Neural progenitor cell (in vitro differentiated cells): ENCODE measurements at places on chromosomes 13 and 19.

DNA sequence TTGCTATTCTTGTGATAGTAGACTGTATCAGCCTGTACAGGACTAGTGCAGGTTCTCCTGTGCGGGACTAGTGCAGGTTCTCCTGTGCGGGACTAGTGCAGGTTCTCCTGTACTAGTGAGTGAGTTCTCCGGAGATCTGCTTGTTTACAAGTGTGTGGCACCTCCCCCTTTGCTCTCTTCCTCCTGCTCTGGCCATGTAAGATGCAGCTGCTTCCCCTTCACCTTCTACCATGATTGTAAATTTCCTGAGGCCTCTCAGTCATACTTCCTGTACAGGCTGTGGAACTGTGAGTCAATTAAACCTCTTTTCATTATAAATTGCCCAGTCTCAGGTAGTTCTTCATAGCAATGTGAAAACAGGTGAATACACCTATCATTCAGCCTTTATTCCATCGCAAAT is 289.6 kb downstream of the TEX29 start:
- no peak overlapping the region for H3K27ac ChIP-seq
- no peak overlapping the region for H3K4me3 ChIP-seq
- no peaks in the 10 kb centered on the region for H3K27me3 ChIP-seq
- no peak for DNase-seq
- no peaks in the 10 kb centered on the region for H3K36me3 ChIP-seq
- no peaks in the 10 kb centered on the region for H3K4me1 ChIP-seq

GRCh38 chr13:43664700-43665191 is 122.0 kb downstream of the ENOX1 start:
- no peaks in the 10 kb centered on the region for H3K27me3 ChIP-seq
- peaks cover 69% of the 10 kb centered on the region for H3K4me1 ChIP-seq
- H3K4me3 ChIP-seq, result no peak overlapping the region
- DNase-seq, result peak; percentile 76

DNA sequence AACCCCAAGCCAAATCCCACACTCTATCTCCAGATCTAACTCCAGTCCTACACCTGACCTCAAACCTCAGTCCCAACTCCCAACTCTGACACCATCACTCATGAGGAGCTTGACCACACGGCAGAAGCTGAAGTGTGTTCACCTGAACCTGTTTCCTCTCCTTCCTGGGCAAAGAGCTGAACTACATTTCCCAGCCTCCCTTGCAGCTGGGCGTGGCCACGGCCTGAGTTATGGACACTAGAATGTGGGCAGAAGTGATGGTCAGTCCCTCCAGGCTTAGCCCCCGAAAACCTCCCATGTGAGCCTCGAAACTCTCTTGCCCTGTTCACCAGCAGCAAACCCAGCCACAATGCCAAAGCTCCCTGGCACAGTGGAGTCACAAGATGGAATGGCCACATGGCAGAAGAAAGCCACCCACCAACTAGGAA is 19.5 kb upstream of the MEIS3 start:
- DNase-seq, result no peak
- no peaks in the 10 kb centered on the region for H3K4me1 ChIP-seq
- H3K36me3 ChIP-seq, result no peaks in the 10 kb centered on the region
- no peak overlapping the region for H3K4me3 ChIP-seq
- H3K27ac ChIP-seq, result no peak overlapping the region

- no peaks in the 10 kb centered on the region for H3K27me3 ChIP-seq
- DNase-seq, result no peak
- no peaks in the 10 kb centered on the region for H3K4me1 ChIP-seq
- no peak overlapping the region for H3K27ac ChIP-seq
- H3K4me3 ChIP-seq, result no peak overlapping the region
Observed at GRCh38 chr19:15893477-15893876, 4.4 kb downstream of the CYP4F2 start.

DNA sequence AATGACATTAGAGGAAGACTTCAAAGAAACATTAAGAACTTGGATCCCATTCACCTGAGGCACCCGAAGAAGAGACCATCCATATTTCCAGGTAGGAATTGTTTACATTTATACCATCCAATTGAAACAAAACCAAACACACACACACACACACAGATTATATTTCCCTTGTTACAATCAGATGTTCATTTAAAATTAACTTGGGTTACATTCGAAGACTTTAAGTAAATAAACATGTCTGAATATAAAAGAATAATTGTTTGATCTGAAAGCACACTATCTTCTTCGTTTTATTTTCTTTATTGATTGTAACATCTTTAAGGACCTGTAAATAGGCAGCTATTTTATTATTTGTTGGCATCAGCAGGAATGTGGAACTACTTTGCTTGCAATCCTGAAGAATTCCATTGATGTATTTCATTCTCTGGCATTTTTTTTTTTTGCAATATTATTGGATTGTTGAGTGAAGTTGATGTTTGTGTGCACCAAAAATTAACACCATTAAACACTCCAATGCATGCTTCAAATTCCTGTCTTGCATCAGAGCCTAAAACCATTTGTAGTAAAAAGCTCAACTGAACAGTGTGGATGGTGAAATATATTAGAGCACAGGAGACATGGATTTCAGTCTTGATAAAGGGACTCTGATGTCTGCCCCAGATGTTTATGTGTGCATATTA is 85.3 kb upstream of the FRY start:
- H3K27me3 ChIP-seq, result no peaks in the 10 kb centered on the region
- H3K36me3 ChIP-seq, result no peaks in the 10 kb centered on the region
- H3K4me1 ChIP-seq, result no peaks in the 10 kb centered on the region
- no peak for DNase-seq
- no peak overlapping the region for H3K4me3 ChIP-seq
